Left ventricle myocardium superior (tissue), 1 donor: ENCODE measurements at places on chromosomes 13 and 19. TPM values are rescaled to one million over a fixed set of nuclear protein-coding genes. Genes with fewer than 3 reads are reported as not detected.

MYO16 gene
- 0.74 TPM for total RNA-seq

GAPDHS gene
- total RNA-seq = not detected

SEMA6B gene
- total RNA-seq = 15.7 TPM

ICAM1 gene
- total RNA-seq = 7.3 TPM

CPB2 gene
- not detected for total RNA-seq

KCNC3 gene
- 2.5 TPM for total RNA-seq

KCNN1 gene
- total RNA-seq = not detected

ZIC2 gene
- not detected for total RNA-seq

NRTN gene
- total RNA-seq = 26.3 TPM

SLITRK5 gene
- 0.02 TPM for total RNA-seq

PPP6R1 gene
- 39.2 TPM for total RNA-seq

ANGPTL8 gene
- not detected for total RNA-seq

- DNase-seq = no peak
Measured at GRCh38 chr19:10885201-10886169, 14.1 kb downstream of the CARM1 start.

GRCh38 chr19:16825312-16826052 lies 3.7 kb upstream of the SIN3B start:
- peak; percentile 61 for DNase-seq

- DNase-seq = peak; percentile 92
Measured at GRCh38 chr19:20923077-20923871, at the start of gene ZNF85. ZNF85 (plus strand) TSS chr19:20923251; CDS start chr19:20923401, 150 bp downstream.

GRCh38 chr19:46784262-46785053 lies 3.9 kb downstream of the SLC1A5 start:
- peak; percentile 76 for DNase-seq

DNA sequence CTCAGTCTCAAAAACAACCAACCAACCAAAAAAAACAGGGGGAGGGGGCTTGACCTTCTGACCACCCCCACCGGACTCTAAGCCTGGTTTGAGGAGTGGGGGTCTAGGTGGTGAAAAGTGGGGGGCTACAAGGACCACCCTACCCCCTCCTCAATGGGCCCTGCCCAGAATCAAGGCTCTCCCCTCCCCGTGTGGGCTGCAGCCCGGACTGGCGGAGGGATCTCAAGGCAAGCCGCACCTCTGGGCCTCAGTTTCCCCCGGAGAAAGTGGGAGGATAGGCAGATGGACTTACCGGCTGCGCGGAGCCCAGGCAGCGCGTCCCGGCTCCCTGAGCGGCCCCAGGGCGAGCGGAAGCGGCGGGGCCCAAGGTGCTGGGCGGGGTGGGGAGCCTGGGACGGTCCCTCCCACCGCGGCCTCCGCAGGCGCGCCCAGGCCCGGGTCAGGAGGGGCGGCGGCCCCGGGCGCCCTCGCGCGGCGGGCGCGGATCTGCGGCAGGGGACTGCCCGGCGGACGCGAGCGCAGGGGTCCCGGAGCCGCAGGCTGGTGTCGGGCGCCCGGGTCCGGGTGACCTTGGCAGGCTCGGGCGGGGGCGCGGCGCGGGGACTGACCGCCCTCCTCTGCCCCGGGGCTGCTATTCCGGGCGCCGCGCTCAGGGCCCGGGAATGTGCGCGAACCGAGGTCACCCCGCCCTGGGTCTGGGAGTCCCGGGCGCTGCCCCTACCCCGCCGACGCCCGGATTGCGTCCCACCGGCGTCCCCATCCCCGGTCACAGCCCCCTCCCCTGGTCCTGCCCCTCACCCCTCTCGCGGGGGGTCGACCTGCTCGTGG lies at the start of gene ADAMTSL5:
Gene ADAMTSL5, minus strand, starts transcription at position 349 of the 828 bp plus-strand sequence. CDS start 2,076 bp downstream, outside the sequence.
- DNase-seq = peak; percentile 86

DNA sequence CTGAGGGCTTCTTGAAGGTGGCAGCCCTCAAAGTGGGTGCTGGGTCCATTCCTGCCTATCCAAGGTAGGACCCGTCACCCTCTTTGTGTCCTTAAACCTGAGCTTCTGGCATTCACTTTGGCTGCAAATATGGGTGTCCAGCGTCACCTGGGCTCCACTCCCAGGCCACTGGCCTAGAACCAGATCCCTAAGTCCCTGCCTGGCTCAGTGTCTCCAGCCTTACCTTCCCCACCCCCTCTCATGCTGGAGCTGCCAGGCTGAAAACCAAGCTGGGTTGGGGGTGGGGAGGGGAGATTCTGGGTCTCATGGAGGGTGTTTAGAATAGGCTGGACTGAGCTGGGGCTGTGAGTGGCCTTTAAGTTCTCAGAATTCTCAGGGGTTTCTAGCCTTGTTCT lies 12.4 kb downstream of the PDE4A start:
- peak; percentile 52 for DNase-seq

GRCh38 chr13:62320129-62321108 lies 904.8 kb upstream of the PCDH20 start:
- no peak for DNase-seq

DNA sequence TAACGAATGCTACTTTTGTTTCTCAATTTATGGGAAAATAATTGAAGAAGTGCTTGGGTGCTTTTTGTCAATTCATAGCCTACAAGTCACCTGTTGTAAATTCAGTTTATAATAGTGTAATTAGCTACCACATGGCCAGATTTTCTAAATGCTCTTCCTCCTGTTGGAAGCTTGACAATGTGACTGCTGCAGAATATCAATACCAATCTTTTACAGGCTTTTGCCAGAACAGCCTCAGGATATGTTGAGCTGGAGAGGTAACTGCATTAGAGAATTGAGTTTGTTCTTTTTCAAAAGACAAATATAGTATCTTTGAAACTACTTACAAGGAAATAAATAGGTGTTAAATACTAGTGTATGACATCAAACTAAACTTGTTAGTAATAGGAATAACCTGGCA lies 277.8 kb downstream of the POU4F1 start:
- no peak for DNase-seq

DNA sequence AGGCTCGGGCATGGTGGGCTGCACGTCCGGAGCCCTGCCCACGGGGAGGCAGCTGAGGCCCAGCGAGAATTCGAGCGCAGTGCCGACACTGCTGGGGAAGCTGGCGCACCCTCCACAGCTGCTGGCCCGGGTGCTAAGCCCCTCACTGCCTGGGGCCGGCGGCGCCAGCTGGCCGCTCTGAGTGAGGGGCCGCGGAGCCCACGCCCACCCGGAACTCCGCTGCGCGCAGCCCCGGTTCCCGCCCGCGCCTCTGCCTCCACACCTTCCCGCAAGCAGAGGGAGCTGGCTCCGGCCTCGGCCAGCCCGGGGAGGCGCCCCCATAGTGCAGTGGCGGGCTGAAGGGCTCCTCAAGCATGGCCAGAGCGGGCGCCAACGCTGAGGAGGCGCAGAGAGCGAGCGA lies 2080.4 kb downstream of the PCDH9 start:
- DNase-seq = no peak

DNA sequence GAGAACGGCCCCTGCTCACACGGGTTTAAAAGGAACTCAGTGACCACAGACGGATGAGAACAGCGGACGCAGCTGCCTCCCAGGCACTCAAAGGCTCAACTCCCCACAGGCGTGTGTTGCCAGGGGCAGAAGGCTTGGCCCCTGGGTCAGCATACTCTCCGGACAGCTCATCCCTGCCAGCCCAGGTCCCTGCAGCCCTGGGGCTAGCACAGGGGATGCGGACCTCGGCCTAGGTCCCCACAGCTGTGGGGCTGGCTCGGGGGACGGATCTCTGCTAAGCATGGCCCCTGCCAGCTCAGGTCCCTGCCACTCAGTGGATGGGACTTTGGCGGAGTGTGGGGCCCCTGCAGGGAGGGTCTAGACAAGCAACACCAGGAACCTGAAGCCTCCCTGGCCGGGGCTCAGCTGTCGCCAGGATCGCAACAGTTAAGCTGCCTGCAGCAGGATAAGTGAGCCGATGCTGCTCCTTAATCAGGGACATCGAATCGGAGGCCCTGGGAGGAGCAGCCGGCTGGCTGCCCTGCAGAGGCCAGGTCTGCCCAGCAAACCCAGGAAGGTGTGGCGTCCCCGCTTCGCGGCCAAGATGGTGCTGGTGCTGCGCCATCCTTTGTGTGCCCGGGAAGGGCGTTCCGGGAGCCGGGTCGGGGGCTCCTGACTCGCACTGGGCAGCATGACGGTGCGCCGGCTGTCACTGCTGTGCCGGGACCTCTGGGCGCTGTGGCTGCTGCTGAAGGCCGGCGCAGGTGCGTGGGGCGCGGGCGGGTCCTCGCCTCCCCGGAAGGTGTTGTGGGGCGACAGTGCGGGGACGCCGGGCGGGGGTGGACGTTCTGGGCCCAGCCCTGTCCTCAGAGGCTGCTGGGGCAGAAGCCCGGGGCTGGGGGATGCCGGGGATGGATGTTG lies 32.5 kb downstream of the MCF2L start:
- peak; percentile 63 for DNase-seq

DNA sequence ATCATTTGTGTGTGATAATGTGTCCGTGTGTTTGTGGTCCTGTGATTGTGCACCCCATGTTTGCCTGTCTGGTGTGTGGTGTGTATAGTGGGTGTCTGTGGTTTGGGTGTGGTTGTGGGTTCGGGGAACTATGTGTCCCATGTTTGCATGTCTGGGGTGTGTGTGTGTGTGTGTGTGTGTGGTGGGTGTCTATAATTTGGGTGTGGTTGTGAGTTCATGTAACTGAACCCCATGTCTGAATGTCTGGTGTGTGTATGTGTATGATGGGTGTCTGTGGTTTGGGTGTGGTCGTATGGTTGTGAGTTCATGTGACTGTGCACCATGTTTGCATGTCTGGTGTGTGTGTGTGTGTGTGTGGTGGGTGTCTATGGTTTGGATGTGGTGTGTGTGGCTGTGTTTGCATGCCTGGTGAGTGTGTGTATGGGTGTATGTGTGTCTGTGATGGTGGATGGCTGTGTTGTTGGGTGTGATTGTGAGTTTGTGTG lies 11.1 kb upstream of the NFIX start:
- DNase-seq = no peak

- DNase-seq = no peak
Measured at GRCh38 chr19:39335168-39335548, 685 bp downstream of the GMFG start.

GRCh38 chr19:34314437-34315313 lies 50.3 kb upstream of the GPI start:
- DNase-seq = no peak

GRCh38 chr13:76968041-76968440 lies 19.7 kb downstream of the ACOD1 start:
- DNase-seq = no peak

DNA sequence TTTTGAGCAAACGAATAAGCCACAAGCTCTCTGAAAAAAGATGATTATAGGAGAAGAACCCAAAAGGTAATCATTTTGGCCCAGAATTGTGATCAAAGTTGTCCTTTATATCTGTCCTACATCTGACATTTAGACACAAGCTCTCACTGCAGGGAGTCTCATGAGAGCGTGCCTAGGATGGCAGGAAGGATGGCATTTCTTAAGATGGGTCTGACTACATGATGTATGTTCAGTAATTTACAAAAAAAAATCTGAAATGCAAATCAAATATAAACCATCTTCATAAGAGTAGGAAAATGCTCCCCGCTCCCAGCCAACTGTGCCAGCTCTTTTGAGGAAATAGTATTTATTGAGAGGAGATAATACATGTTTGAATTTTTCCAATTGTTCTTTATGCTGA lies 81.0 kb upstream of the MBNL2 start:
- no peak for DNase-seq

- peak; percentile 56 for DNase-seq
Measured at GRCh38 chr13:36357692-36358091, 11.5 kb upstream of the SPART start.

DNA sequence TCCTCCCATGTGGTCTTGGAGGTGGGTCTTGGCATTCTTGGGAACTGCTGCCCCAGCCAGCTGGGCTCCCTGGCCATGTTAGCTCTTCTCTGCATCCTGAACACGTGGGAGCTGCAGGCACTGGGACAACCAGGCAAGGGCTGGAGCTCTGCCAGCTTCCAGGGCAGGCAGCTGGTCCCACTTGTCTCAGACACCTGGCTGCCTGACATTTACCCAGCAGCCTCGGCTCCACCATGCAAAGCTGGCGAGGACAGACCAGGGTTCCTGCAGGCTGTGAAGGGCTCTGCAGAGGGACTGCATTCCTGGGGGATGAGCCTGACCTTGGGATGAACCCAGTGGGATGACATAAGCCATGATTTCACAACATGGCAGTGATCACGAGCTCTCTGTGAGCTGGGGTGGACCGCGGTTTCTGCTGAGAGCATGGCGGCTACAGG lies 99.0 kb upstream of the TSHZ3 start:
- peak; percentile 89 for DNase-seq

DNA sequence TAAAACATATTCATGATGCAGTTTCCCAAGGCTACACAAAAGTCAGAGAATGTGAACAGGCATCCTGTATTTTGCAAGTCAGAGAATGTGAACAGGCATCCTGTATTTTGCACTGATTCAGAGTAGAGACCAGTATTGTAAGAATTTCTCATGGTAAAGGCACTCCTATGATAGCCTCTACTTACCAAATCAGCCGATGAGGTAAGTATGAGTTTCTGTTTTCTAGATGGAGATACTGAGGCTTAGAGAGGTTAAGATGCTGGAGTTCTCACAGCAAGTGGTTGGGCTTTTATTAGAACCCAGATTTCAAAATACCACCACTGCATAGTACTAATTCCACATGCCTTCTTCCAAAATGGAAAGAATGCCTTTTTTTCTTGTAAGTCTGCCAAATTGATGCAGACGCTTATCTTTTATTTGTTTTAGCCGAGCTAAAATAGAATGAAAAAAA lies 12.3 kb downstream of the TPT1 start:
- no peak for DNase-seq

GRCh38 chr13:75480671-75481175 lies 1.2 kb downstream of the TBC1D4 start:
- peak; percentile 71 for DNase-seq

DNA sequence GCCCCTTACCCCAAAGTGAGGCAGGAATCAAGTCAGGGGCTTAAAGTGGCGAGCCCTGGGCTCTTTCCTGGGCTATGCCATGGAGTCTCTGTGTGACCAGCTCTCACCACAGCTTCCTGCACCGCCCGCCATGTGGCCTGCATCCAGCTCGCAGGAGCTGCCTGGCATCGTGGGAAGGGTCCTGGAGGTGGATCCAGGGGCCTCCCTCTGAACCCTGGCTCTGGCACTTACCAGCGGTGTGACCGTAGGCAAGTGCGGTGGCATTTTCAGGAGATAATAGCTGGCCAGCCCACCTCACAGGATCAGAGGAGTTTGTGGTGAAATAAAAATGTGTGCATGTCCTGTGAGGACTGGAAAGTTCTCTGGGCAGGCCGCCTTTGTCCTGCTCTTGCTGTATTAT lies 26.0 kb downstream of the DHRS12 start:
- DNase-seq = no peak
